Activated CD4-positive, alpha-beta T cell treated with anti-CD3 and anti-CD28 coated beads for 4 hours (primary cell): ENCODE measurements at places on chromosomes 12 and 14.

DNA sequence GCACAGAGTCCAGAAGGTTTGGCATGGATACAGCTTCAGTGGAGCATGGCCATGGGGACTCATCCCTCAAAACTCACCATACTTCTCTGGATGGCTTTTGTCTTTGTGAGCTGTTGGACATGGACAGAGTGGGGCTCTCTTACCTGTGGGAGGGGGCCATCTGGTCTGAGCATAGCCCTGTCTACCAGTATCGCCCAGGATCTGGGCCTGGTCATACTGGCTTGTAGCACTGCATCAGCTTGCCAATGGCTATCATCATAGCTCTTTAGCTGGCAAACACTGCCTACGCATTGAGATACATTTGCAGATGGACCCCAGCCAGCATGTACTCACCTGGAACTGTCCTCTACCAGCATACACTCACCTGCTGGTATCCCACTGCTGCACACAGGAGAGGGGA lies 975.2 kb upstream of the NOVA1 start:
- no peak for DNase-seq

DNA sequence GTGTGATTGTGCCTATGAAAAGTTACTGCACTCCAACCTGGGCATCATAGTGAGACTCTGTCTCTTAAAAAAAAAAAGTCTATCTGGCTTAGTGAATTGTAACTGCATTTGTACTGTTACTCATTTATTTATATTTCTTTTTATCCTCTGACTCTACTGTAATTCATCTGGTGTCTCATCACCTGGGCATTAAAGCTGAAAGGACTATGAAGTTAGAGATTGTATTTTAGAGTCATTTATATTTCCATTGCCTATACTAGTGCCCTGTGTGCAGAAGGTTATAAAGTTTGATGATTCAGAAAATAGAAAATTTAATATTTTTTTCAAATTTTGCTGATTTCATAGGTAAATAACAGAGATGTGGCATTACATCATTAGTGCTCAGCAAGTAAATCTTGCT lies 30.2 kb downstream of the BICDL1 start:
- DNase-seq: no peak

- no peak for DNase-seq
Measured at GRCh38 chr12:104910196-104910840, 47.8 kb downstream of the SLC41A2 start.

DNA sequence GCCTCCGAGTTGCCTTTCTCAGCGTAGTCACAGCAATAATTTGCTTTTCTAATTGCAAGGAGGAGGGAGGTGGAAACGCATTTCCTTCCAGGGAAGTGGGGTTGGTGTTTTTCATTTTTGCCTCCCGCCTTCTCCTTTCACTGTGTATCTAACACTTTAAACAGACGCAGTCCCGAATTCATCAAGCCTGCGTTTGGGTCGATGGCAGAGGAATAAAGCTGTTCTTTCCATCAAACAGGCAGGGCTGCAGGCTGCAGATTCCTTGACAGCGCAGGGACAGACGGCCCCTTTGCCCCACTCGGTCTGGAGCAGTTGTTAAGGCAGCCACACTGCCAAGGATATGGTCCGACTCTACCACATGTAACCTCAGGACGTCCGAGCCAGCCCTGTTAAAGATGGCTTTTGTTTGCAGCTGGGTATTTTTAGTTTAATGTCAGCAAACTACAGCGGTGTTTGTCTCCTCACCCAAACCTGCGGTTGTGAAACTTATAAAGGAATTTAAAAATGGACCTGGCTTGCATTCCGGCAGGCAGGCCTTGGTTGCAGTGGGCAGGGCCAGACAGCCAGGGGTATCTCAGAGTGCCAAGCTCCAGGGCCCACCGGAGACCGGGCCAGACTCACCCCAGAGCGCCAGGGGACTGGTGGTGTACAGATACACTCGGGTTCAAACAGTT lies 2.1 kb downstream of the CHST11 start:
- DNase-seq: no peak

DNA sequence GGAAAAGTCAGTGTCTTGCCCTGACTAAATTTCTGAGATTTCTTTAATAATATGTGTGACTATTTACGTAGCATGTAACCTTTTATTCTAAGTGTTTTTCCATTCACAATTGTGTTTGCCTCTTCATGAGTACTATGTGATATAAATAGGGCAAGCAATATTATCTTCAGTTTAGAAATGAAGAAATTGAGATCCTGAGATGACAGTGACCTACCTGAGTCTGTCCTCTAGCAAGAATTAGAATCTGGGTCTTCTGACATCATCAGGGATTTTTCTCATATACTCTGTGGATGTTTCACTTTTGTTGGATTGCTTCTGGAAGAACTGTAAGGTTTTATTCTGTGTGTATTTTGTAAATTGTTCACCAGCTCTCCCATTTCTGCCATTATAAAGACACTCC lies 35.0 kb downstream of the TMTC2 start:
- DNase-seq: no peak

GRCh38 chr12:38892087-38892786 lies 13.2 kb downstream of the CPNE8 start:
- DNase-seq: no peak

DNA sequence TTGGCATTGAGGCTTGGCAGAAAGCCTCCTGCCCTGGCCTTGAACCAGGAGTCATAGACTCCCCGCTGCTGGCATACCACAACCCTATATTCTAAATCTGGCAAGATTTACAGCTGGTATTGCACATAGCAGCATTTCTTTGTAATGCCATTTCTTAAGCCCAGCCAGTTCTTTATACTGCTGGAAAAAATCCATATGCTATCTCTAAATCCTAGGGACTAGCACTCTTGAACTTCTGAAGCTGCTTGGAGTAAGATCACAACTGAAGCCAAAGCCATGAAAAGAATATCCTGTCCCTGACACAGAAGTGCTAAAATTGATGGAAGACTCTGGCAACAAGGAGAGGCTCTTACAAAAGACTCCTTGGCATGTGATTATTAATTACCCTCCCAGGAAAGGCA lies 89.3 kb downstream of the KCNC2 start:
- no peak for DNase-seq

DNA sequence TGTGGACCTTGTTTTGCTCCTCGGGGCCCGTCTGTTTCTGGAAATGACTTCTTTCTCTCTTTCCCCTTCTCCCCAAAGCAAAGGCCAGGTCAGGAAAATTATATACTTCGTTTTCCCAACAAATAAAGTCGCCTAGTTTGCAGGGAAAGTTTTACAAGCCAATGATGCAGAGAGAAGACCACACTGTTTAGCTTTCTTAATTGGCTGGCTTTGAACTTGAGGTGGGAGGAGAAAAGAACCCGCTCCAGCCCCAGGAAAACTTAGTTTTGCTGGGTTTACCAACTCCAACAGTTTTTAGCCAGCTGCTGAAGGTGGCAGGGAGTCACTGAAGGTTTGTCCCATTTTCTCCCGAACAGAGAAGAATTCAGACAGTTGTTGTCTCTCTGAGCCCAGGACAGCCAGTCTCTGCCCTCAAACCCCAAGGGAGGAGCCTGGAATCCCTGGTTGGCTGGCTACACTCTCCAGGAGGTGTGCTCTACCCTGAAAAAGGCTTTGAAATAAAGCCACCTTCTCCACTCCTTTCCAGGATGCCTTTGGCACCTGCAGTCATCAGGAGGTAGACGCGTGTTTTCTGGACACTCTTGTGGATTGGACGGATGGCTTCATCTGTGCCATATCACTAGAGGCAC lies 24.8 kb downstream of the BCL11B start:
- DNase-seq: no peak

GRCh38 chr12:92183575-92183974 lies 37.9 kb upstream of the BTG1 start:
- DNase-seq: no peak

DNA sequence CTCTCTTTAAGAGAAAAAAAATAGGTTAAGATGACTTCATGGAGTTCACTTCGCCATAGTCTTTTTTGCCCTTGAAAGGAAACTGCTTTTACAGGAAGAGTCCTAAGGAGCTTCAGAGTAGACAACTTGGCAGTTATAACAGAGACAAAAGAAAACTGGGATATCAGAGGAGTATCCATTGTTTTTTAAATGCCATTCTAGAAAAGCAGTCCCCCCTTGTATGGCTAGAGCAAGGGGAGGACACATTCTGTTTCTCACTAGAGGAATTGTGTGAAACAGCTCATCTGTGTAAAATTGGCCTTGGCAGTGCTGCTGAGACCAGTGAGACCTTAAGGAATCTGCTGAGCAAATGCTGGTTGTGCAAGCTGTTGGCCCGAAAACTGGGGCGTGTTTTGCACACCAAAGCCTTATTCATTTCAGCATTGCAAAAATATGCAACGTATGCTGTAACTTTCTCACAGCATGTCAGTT lies 128.0 kb downstream of the GPR135 start:
- DNase-seq: no peak

DNA sequence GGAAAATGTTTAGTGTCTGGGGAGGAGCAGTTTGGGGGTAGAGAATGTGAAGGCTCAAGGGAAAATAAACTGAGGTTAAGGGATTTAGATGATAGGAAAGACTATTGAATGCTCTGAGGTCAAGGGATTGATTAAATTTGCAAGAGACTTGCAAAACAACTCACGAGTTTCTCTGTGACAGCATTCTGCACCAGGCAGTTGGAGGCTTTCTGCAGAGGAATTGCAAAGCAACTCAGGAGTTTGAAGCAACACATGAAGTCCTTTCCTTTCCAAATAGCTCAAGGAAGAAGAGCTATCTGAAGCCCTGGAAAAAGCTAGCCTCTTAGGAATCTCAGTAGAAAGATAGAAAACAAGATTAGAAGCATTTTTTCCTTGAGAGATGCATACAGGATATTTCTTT lies 23.9 kb downstream of the SLC7A8 start:
- DNase-seq: no peak

- DNase-seq: peak; percentile 54
Measured at GRCh38 chr14:61476754-61477410, 155.5 kb downstream of the PRKCH start.

GRCh38 chr12:71566655-71567054 lies 97.0 kb downstream of the ZFC3H1 start:
- DNase-seq: no peak

DNA sequence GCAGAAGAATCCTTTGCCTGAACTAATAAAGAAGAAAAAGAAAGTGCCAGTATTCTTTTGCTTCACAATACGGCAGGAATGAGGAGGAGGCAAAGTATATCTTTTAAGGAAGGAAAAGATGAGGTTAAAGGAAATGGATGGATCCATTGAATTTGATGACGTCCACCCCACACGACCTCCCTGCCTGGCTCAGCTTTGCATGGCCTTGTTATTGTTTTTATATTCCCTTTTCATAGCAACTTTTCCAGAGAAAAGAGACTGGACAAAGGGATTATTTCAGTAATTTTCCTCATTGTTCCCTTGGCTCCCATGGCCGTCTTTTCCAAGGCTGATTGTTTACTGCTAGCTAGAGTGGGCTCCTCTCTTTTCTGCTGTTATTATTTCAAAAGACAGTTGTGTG lies 123.2 kb upstream of the SEL1L start:
- no peak for DNase-seq

DNA sequence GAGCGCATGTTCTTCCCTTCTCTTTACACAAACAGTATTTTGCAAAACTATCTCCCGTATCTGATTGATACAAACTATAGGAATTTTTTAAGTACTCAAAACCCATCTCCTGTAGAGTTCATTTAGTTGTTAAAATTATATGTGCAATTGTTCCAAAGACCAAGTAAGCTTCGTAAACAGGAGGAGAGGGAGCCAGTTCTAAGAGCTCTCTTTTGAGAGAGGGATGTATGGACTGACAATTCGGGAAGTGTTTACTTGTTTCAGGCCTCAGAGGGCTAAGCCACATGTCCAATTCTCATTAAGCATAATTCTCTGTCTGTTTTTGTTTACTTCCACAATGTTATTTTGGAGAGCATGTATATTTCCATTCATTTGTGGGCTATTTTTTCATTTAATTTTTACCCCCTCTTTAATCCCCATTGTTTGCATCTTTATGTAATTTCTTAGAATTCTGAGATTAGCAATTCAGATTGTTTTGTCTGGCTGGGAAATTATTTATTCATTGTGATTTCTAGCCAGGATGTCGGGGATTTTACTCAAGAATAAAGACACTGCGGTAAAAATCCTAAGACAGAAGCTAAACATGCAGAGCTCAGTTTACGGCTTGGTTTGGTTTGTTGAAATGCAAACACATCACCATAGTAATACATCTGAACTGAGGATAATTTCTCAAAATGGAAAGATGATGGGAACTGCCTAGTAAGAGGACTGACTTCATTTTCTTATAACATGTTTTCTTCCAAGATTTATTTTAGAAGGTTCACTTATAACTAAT lies 126.8 kb downstream of the KCNK10 start:
- DNase-seq: no peak

- DNase-seq: no peak
Measured at GRCh38 chr14:40859055-40859454, 747.6 kb upstream of the LRFN5 start.

DNA sequence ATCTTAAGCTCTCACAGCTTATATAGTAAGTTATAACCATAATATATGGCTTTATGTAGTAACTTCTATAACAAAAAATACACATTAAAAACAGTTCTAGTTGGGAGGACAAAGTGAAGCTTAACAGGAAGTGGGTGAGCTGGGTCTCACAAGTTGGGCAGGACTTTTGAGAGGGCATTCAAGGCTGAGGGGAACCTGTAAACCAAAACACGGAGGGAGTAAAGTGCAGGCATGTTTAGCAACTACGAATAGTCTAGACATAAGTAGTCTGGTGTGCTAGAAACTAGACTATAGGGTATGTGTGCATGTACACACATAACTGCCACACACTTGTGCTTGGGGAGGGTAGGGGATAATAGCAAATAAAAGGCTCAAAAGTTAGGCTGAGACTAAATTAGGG lies 14.2 kb upstream of the NEK9 start:
- DNase-seq: no peak

DNA sequence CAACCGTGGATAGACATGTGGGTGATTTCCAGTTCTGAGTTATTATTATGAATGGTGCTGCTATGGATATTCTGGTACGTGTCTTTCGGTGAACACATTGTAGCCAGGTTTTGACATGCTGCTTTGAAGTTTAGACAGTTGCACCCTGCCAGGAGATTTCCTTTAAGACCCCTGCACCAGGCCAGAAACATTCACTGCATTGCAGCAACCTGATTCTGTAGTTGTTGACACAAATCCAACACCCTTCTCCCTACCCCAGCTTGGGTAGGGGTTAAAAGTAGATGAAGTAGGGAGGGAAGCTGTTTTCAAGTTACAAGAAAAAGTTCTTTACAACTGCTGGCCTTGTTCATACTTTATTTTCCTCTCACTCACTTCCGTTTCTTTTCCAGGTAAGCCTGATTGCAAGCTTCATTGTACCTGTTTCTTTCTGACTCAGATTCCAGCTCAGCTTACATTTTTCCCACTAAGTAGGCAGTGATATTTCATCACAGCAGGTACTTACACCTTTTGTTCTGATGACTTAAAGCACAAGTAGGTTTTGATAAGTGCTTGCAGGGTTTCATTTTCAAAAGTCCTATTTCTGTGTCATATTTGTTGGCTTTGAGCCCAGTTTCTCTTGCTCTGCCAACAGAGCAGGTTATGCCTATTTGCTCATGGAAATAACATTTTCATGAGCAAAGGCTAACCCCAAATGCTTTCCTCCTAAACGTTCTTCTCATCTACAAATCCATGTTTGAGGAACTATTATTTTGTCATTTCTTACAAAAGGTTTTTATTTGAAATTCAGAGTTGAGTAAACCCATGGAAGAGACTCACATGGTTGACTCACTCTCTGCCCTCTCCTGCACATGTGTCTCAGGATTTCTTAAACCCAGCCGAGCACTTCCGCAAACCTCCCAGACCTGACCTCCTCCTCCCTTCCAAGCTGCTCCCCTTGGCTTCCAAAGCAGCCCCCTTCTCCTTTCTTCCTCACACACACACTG lies 12.1 kb upstream of the LTA4H start:
- DNase-seq: peak; percentile 30

GRCh38 chr12:1073652-1074051 lies 82.6 kb downstream of the ERC1 start:
- DNase-seq: no peak
